AG09319 (cell line): ENCODE measurements at places on chromosomes 12 and 14.

DNA sequence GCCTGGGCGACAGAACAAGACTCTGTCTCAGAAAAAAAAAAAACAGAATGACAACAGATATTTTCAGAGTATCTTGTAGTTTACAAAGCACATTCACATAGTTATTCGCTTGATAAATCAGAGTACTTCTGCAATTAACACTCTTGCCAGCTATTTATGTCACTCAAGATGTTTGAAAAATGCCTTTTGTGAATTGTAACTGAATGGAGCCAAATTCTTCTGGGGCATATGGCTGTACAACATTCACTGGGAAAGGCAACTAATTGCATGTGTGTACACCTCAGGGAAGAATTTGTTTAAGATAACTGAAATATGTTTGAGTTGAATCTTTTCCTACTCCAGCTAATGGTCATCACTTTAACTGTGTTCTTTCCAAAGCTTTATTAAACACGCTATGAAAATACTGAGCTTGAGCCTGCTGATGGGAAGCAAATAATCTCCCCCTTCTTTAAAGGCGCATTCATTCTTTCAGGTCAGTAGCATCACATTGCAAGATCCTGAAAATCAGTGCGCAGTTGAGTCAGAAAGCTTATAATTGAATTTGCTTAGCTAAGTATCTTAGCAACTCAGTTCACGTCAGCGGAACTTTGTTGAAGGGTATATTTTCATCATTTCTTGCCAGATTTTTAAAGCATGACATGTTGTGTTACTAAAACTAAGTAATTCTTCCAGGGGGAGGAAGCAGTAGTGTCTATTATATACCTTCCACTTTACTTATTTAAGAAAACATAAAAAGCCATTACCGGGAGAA, 66.6 kb downstream of the SINHCAF start:
- no peak for DNase-seq

- DNase-seq, result peak; percentile 24
Observed at GRCh38 chr12:43444940-43445564, 107.0 kb downstream of the ADAMTS20 start.

DNA sequence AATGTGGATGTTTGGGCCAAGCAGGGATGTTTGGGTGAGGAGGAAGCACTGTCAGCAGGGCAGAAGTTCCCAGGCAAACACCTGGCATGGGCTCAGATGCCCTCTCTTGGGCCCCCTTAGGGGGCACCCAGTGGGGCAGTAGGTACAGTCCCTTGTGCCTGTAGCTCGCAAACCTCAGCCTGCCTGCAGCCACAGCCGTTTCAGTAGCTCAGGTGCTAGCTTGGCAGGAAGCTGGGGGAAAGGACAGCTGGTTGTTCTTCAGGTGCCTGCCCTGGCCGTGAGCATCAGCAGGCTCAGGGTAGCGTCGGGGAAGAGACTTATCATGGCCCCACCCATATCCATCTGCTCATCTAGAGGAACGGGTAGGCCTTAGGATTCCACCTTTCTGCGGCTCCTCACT, 67.5 kb downstream of the B4GALNT3 start:
- no peak for DNase-seq

DNA sequence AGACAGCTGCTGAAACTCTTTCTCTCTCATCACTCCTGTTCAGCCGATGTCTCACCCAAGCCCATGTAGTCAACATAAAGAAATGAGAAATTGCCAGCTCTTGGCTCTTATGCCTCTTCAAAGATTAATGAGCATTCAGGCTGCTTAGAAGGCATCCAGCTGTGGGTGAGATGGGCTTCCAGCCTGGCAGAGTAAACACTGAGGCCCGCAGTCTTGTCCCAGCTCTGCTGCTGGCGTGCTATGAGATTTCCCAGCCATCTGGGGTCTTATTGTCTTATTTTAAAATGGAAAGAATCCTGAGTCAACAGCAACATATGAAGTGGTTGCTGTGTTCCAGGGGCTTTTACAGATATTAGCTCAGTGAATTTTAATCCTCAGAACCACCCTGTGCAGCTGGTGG, 12.6 kb downstream of the RXYLT1 start:
- no peak for DNase-seq

- DNase-seq, result no peak
Observed at GRCh38 chr14:63262446-63262845, 56.3 kb downstream of the GPHB5 start.

DNA sequence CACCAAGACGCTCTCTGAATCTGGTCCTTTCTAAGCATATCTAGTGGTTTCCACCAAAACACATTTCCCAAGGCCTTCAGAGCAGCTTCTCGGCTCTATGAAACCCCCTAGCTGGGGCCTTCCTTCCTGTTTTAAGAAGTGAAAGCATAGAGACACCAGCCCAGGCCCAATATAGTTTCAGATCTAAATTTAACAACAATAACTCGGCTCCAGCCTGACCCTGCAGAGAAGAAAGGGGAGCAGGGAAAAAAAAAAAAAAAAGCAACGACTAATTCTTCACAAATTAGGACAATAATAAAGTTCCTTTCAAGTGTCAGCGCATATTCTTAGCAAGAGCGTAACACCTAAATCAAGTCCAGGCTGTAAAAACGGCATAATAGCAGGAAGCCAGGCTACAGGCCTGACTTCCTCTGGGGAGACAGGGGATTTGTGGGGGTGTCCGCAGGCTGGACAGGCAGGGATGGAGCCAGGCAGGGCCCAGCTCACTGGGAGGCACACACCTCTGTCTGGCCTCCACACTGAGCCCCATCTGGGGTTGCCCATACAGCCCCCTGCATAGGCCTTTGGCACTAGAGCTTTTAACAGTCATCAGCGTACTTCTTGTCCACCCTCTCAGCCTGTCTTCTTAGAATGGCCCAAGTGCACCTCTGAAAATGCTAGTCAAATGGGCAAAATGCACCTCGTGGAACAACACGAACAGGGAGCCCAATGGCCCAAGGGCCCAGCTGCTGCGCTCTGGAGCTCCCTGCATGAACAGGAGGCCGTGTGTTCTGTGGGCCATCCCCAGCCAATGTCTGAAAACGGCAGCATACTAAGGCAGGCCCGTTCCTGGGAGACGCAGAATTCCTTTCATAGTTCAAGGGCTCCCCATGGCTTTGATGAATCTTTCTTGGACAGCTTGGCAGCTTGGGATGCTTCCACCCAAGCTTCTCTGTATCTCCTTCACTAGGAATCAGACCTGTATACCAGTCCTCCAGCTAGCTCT, 772.9 kb downstream of the MED13L start:
- DNase-seq, result no peak

- DNase-seq, result no peak
Observed at GRCh38 chr12:50665170-50665569, 98.7 kb upstream of the ATF1 start.

DNA sequence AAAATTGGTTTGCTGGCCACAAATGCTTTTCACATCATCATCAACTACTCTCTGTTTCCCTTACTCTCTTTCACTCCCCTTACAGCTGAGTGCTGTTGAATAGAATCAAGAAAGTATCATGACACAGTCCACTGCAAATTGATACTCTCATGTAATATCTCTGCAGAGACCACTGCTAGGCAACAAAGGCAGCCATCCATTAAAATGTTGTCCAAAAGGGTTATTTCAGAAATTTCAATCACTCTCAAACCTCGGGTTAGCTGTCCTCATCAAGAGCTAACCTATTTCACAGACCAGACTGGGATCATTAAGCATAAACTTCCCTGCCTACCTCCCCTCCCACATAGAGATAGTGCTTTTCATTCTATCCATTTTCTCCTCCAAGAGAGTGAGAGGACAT, 186.7 kb downstream of the PLCZ1 start:
- no peak for DNase-seq

DNA sequence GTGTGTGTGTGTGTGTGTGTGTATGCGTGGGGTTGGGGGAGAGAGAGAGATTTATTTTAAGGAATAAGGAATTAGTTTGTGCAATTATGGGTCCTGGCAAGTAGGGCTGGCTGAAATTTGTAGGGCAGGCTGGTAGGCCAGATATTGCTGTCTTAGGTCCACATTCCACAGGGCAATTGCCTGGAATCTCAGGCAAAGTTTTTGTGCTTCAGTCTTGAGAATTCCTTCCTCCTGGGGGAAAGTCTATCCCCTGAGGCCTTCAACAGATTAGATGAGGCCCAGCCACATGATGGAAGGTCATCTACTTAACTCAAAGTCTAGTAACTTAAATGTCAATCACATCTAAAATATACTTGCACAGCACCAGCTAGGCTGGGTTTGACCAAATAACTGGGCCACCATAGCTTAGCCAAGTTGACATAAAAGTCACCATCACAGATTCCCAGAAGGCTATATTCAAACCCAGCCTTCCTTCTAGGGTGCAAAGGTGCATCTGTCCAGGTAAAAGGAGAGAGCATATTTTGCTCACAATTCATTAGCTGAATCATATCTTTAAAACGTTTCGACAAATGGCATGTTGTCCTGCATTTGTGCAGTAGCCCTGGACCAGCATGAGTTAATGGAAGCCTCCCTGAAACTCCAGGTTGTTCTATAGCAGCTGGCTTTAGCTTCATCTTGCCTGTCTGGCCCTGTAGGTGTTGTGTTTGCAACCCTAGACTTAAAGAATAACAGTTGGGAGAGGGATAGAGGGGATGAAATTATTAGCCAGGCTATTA, 63.1 kb downstream of the C14orf132 start:
- no peak for DNase-seq

DNA sequence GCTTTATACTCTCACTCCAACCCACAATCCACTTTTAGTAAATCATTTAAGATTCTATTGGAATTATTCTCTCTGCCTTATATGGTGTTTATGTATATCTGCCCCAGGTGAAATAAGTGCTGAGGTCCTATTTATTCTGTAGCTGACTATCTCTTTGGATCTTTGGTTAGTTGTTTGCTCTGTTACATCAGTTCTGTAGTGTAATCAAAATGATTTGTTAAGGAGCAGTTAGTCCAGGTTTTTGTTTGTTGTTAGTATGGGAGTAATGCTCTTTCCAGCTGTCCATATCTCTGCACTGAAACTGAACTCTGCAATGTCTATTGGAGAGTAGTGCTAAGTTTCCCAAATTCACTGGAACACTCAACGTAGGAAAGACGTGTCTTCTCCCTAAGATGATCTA, 615.8 kb downstream of the SNAPC1 start:
- no peak for DNase-seq

DNA sequence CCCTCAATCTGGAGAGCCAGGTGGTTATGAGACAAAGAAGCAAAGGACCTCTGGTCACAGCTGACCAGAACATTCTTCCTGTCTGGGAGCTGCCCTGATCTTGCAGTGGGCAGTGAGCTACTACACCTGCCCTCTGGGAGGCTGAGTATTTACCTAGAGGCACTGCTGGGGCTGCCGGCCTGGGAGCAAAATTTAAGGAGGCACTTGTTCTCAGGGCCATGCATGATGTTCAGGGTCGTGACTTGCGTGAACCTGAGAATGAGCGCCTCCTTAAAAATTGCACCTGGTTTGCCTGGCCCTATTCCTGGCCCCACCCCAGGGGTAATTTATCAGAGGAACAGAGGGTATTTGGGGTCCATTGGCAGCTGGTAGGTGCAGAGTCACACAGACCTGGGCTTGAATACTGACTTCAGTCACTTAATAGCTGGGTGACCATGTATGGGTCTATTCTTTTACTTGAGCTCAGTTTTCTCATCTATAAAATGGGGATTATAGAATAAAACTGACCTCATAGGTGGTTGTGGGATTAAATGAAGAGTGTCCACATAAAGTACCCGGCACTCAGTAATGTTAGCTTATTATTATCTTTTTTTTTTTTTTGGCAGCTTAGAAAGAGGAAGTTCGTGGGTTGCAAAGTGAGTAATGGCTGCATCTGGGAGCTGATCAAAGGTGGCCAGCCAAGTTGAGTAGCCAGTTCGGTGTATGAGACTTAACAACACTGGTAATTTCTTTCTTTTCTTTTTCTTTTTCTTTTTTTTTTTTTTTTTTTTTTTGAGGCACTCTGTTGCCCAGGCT, 107.4 kb upstream of the MED13L start:
- no peak for DNase-seq

- no peak for DNase-seq
Observed at GRCh38 chr14:28468191-28469151, 298.1 kb upstream of the FOXG1 start.

GRCh38 chr12:28097221-28097620, 93.0 kb upstream of the CCDC91 start:
- DNase-seq, result no peak

GRCh38 chr12:116821291-116821690, 60.0 kb downstream of the HRK start:
- DNase-seq, result no peak

GRCh38 chr12:132393245-132393795, 63.9 kb upstream of the GALNT9 start:
- DNase-seq, result no peak

DNA sequence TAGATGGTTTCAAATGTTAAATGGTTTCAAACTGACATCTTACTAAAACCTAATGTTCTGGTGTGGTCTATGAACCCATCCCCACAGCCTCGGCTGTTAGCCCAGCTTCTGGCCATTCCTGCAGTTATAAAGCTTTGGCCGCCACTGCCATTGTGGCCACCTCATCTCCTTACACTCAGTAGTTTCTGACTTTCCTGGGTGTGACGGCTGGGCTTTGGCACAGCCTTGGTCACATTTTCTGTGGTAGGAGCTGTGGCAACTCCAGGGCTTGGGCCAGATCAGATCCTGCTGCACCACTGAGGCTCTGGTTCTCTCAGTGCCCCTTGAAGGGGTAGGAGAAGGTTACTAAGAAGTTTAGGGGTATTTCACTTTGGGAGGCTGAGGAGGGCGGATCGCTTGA, 84.2 kb upstream of the STXBP6 start:
- DNase-seq, result no peak

GRCh38 chr14:20679907-20680306, 4.5 kb upstream of the RNASE4 start:
- no peak for DNase-seq

DNA sequence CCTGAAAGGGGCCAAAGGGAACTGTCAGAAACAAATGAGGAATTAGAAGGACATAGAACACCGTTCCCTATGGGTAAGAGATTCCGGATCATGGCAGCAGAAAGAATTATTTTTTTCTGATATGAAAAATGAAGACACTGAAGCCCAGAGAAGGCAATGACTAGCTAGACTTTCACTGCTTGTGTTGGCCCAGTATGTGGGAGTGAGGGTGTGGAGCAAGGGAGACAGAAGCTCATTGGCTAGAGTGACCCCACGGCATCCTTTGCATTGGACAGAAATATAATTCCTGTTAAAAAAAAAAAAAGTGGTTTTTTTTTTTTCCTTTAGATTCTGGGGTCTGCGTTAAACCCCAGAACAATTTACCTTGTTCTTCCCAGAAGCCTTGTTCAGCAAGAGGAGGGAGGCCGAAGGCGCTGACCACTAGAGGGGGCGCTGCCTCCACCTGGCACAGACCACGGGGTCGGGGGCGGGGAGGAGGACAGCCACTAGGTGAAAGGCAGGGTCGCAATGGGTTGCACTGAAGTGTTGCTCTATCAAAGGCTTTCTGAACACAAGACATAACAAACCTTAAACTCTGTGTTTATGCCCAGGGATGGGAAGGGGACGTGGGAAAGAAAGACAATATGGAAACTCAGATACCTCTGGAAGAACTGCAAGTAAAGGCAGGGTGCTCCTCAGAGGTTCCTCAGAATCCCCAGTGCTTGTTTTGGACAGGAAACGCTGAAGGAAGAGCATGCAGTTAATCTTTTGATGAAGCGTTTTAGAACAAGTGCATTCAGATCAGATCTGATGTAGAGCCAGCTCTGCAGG, 156.8 kb downstream of the KCNA5 start:
- no peak for DNase-seq
